ENCODE measurements at places on chromosomes 12 and 14. TPM values are rescaled to one million over a fixed set of nuclear protein-coding genes. Genes with fewer than 3 reads are reported as not detected.

GRCh38 chr12:3141339-3142321 lies 64.5 kb downstream of the TSPAN9 start:
- DNase-seq = no peak

DNA sequence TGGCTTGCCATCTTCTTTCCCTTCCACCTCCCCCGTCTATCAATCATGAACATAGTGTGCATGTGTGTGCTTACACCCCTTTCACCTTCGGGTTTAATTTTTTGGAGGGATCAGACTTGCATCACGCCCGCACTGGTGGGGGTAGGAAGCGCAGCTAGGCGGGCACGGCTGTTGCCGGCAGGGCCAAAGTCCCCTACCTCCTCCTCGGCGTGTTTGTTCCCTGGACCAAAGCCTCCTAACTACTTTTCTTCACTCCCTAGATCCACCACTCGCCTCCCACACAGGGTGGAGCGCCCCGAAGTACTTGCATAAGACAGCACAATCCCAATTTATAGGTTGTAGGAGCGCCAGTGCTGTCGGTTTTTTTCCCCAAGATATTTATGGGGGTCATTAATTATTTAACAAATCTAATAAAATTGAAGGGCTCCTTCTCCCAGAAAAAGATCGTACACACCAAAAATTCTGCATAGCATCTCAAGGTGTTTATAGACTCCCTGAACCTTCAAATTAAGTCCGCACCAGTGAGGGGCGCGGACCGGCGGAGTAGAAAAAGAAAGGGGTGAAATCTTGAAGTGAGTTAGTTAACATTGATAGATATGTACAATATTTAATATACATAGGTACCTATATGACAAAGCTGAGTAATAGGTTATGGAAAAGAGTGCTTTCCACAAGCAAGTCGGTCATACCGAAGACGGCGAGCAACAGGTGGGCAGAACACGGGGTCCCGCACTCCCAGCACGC lies 717 bp downstream of the PKP2 start:
- no peak for DNase-seq

GRCh38 chr12:5511256-5511643 lies 79.3 kb downstream of the NTF3 start:
- DNase-seq = no peak

- no peak for DNase-seq
Observed at GRCh38 chr12:114835031-114835430, 151.1 kb upstream of the TBX3 start.

- no peak for DNase-seq
Observed at GRCh38 chr12:109982210-109982609, 14.0 kb downstream of the GIT2 start.

- no peak for DNase-seq
Observed at GRCh38 chr12:95607642-95608041, 56.4 kb upstream of the USP44 start.

GRCh38 chr12:109861689-109862314 lies 18.5 kb downstream of the GLTP start:
- DNase-seq = no peak

GRCh38 chr12:64127811-64128210 lies 94.3 kb downstream of the KICS2 start:
- no peak for DNase-seq

- no peak for DNase-seq
Observed at GRCh38 chr12:4648104-4648500, 749 bp downstream of the AKAP3 start.

GRCh38 chr12:29216797-29217575 lies 67.9 kb downstream of the FAR2 start:
- no peak for DNase-seq

GRCh38 chr14:70558356-70558755 lies 23.6 kb upstream of the ADAM20 start:
- no peak for DNase-seq

DNA sequence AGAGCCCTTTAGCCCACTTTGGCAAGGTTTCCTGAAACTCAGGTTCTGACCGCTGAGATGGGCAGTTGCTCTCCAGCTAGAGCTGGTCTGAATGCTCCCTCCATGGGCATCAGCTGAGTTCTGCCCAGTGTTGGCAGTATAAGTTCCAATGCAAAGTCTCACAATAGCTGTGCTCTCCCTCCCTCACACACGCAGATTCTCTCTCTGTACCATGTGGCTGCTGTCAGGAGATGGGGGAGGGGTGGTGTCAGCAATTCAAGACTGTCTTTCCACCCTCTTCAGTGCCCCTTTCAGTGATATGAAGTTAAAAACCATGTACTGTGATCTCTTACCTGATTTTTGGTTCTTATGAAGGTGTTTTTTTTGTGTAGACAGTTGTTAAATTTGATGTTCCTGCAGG lies 164.3 kb upstream of the PLEKHA5 start:
- DNase-seq = no peak

DNA sequence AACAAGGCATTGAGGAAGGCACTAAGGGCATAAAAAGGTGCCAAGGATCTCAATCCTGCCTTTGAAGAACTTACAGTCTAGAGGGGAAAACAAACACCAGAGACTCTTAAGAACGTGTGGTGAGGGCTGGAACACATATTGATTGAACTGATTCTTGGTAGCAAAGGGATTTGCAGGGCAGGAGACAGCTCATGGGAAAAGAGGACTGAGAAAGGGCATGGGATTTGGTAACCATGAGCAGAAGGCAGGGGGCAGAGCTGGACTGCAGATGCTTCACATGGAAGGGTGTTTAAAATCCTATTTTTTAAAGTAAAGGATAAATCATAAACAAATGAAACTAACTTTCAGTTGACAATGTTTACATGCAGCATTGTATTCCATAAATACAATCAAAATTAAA lies 203.1 kb downstream of the ITPR2 start:
- DNase-seq = no peak

GRCh38 chr14:59055006-59055405 lies 133.5 kb upstream of the DAAM1 start:
- no peak for DNase-seq

DNA sequence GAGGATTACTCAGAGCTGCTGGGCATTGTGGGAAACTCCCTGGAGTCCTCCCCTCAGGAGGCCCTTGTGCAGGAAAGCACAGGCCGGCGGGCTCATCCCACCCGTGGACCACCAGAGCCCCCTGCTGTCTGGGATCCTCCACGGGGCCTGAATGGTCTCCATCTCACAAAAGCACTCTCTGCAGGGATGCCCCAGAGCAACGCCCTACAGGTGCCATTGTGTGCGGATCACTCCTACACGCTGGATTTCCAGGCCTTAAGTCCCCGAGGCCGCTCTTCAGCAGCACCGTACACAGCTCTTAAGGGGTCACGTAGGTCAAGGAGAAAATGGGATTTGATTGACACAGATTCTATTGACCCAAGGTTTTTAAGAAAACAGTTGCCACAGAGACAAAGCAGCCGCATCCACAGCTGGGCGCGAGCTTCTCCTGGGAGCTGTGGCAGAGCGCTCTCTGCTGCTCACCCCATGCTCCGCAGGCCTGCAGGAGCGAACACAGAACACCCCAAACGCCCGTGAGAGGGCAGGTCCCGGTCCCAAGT lies 36.7 kb upstream of the RIMBP2 start:
- DNase-seq = no peak

DNA sequence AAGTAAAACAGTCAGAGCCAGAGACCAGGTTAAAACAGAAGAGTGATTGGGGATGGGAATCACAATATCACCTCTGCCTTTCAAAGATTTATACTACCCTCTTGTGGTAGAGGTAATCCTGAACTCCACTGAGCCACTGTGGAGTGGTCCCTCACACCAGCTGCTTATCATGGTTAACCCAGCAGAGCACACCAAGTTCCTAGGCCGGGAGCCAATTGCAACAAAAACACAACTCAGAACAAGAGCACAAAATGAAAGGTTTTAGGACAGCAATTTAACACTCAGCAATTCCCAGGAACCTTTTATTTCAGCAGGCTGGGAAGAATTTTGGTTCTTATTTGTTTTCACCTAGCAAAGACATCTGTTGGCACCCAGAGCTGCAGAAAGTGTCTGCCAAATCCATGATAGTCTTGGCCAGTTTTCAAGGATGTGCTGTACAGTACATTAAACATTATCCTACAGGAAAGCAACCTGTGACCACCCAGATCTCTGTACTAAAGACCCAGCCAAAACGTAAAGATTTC lies 220.5 kb upstream of the ATXN7L3B start:
- DNase-seq = peak; percentile 51

DNA sequence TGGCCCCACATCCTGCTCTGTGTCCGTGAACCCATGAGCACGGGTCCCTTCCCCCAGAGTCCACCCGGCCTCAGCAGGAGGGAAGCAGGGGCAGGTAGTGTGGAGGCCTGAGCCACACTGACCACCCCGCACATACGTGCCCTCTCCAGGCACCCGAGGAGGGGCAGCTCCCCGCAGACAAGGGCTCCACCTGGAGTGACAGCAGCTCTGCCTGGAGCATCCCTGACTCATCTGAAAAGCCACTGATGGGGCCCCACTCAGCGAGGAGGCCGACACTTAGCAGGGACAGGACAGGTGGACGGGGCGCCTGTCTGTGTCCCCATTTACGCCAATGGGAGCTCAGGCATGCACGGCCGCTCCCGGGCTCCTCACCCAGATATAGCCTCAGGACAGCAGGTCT lies 237.6 kb upstream of the SFSWAP start:
- DNase-seq = no peak

- no peak for DNase-seq
Observed at GRCh38 chr12:131505561-131505960, 205.3 kb upstream of the SFSWAP start.

DNA sequence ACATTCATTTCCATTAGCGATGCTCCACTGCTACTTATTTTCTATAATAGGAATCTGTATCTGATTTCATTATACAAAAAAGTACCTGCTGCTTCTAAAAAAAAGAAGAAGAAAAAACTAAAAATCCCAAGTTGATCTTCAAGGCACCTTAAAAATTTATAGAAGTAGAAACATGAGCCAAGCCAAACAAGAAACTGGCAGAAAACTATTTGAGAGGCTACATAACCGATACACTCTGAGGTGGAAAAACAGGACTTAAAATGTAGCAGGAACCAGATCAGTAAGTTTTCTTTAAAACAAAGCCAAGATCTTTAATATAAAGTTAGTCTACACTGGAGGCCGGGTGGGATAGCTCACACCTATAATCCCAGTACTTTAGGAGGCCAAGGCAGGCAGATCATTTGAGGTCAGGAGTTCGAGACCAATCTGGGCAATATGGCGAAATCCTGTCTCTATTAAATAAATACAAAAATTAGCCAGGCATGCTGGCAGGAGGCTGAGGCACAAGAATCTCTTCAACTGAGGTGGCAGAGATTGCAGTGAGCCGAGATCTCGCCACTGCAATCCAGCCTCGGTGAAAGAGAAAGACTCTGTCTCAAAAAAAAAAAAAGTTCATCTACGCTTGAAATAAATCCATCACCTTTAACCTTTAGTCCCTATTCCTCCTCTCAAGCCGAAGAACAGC lies 278.6 kb downstream of the MED13L start:
- DNase-seq = no peak

GRCh38 chr12:110024051-110024450 lies 24.3 kb downstream of the C12orf76 start:
- no peak for DNase-seq

GRCh38 chr12:11837216-11837934 lies 187.9 kb downstream of the ETV6 start:
- DNase-seq = no peak

GRCh38 chr12:126663304-126664094 lies 1598.3 kb downstream of the AACS start:
- DNase-seq = no peak

DNA sequence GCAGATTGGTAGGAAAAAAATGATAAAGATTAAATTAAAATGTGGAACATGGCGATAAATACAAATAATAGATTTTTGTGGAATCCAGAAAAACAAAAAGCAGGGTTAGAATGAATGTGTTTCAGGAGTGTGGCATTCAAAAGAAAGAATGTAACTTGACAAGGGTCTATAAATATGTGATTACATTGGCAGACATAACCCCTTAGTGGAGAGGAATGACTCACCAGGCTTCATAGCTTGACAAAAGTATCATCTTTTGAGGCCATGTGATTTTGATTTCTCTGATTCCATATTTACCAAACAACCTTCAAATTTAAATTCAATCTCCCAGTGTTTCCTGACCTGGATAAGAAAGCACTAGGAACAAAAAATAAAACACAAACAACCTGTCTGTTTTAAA lies 24.4 kb upstream of the MGST1 start:
- DNase-seq = no peak

DNA sequence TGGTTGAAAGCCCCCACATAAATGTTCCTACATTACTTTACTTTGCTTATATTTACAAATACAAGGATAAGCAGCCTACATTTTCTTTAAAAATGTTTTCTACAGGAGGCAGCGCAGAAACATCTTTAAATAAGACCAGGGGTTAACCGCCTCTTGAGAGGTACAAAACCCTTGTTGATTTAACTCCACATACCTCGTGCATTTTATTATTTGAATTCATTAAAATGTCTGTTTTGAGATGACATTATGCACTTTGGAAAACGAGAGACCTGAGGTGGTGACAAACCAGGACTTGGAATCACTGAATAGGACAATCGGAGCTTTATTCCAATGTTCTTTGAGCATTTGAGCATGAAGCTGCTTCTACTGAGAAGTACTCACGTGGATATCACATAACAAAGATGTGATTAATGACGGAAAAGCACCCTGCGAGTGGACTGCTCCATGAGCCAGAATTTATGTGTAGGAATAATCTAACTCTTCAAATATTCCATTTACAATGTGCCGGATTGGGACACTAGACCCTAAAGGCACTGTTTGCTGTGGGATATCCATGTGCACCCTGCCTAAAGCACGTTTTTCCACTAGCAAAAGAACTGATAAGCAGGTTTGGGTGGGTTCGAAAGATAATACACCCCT lies 746 bp upstream of the DUSP16 start:
- DNase-seq = peak; percentile 22

GRCh38 chr14:95255013-95255412 lies 64.7 kb downstream of the CLMN start:
- no peak for DNase-seq

GRCh38 chr12:26976687-26977086 lies 37.5 kb downstream of the TM7SF3 start:
- DNase-seq = no peak

GRCh38 chr14:49982501-49982951 lies 89.6 kb downstream of the ARF6 start:
- DNase-seq = no peak

GRCh38 chr12:55724226-55724939 lies 4.2 kb downstream of the RDH5 start:
- DNase-seq = no peak

The CFAP54 gene
- 5.9 TPM for total RNA-seq

The ADCY6 gene
- 31.5 TPM for total RNA-seq

The MDP1 gene
- total RNA-seq = 15.6 TPM

The SRSF5 gene
- 118 TPM for total RNA-seq

The VCPKMT gene
- 12.0 TPM for total RNA-seq

The AMDHD1 gene
- 0.31 TPM for total RNA-seq

The GNB3 gene
- total RNA-seq = 0.94 TPM

The PRH2 gene
- total RNA-seq = 0.62 TPM

The FGF6 gene
- not detected for total RNA-seq

The TUNAR gene
- total RNA-seq = 5.8 TPM

The SERPINA9 gene
- total RNA-seq = not detected

The TCL1A gene
- 0.31 TPM for total RNA-seq

The ADAM20 gene
- total RNA-seq = 2.5 TPM

The OR11H7 gene
- total RNA-seq = not detected

The MYO1H gene
- total RNA-seq = 0.16 TPM

The PRH1 gene
- 95.9 TPM for total RNA-seq

The GRIN2B gene
- 144 TPM for total RNA-seq
